ENCODE measurements at places on chromosomes 5 and 9.

DNA sequence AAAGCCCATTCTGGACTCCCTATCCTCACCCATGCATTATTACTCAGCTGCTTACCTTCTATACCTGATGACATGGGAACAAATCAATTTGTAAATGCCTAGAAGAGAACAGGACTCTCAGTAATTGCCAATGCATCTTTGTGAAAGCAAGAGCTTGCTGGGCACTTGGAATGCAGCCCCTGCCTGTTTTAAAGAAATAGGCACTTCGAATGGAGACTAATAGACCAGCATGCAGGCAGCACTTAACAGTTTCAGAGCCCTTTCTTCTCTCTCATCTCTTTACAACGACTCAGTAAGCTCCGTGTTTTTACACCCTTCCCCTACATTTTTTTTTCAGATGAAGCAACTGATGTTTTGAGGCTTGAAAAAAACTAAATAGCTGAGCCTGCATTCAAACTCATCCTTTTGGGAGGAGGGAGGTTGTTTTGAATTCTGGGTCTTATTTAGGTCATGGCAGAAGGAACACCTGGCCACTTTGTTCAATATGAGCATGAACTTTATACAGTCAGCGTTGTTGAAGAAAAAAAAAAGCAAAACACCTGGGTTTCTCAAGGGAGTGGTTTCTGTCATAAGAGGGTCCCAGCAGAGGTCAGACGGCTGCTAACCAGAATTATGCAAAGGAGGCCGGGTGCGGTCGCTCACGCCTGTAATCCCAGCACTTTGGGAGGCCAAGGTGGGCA lies 34.6 kb upstream of the WHRN start:
- no peak for DNase-seq

- DNase-seq, result no peak
Observed at GRCh38 chr9:123437201-123437600, 81.2 kb downstream of the CRB2 start.

- DNase-seq, result no peak
Observed at GRCh38 chr9:126159430-126160060, 167.1 kb upstream of the MVB12B start.

GRCh38 chr5:115842089-115842935 lies 577 bp downstream of the AP3S1 start:
- DNase-seq, result no peak

DNA sequence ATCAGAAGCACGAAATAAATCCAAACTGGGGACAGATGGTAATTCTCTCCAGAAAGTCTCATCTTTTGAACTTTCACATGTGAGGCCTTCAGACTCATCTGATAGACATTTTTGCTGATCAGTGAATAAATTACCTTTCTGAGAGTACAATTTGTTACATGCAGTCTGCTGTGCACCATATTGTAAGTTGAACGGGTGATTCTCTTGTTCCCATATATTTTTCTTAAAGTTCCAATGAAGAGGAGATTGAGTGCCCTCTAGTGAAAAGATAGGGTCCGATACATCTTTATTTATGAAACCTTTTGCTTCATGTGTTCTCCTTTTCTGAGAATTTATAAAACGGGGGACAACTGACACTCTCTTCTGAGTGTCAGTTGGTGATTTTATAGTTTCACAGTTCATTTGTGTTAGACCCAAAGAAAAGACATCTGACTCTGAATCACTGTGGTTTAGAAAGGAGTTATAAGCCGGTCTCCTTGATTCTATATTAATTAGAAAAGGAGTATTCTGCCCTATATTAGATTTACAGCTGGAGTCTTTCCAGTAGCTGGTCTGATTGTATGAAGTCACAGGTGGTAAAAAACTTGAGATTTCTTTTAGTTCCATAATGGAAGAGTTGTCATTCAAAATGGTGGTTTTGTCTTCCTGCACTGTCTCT lies 30.4 kb downstream of the GNG10 start:
- no peak for DNase-seq

DNA sequence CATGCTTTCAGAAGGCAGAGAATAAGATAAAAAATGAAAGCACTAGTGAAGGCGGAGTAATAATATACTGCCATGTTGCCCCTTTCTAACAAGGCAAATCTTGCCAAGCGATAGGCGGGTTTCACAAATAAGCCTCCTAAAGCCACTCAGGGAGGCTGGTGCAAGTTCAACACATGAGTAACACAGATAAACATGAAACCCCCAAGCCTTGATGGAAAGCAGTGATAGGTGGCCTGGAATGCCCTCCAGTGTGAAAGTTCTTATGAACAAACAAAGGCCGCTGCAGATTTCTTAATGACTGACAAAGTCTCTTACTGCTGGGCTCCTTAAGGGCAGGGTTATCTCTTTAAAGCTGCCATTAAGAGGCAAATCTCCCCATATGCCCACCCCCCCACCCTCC lies 154.7 kb downstream of the ZDHHC21 start:
- DNase-seq, result no peak

DNA sequence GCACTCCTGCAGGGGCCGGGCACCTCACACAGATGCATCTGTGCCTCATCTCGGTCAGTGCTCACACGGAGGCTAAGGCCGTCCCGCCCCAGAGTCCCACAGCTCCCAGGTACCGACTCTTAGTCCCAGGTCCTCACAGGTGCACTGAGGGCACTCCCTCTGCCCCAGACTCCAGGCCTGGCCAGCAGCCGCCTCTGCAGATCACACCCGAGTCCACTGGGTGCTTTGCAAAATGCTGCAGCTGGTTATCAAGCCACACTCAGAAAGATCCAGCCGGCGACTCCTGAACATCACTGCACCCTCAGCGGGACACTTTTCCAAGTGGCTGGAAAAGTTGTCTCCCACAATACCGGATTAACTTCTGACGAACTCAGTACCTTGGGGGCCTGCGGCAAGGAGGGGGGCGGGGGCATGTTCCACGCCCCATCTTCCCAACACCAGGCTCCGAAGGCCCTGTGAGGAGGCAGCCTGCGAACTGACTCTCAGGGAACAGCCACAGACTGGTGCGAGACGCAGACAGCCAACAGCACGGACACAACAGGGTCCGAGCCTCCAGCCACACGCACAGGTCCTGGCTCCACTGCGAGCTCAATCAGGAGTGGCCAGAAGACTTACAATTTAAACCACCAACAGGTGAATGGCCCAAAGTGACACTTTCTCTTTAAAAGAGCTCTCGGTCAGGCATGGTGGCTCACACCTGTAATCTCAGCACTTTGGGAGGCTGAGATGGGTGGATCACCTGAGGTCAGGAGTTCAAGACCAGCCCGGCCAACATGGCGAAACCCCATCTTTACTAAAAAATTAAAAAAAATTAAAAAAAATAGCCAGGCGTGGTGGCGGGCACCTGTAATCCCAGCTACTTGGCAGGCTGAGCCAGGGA lies 4.0 kb downstream of the BRD3 start:
- DNase-seq, result no peak

DNA sequence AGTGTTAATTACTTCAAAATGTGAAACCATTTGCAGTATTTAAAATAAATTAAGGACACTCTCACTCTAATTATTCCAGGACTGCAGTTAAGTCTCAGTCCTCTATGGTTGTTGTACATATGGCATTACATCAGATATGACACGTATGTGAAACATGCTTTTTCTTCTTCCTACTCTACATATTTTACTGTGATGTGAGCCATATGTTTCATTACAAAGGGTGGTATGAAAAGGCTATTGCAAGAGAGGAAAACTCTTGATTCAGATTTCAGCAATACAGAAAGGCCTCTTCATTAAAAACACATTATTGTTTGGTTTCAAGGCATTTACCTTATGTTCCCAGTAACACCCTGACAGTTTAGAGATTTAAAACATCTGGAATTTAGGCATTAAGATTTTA lies 964.5 kb upstream of the DMAC1 start:
- no peak for DNase-seq

GRCh38 chr5:143073766-143074165 lies 303.6 kb downstream of the ARHGAP26 start:
- no peak for DNase-seq

DNA sequence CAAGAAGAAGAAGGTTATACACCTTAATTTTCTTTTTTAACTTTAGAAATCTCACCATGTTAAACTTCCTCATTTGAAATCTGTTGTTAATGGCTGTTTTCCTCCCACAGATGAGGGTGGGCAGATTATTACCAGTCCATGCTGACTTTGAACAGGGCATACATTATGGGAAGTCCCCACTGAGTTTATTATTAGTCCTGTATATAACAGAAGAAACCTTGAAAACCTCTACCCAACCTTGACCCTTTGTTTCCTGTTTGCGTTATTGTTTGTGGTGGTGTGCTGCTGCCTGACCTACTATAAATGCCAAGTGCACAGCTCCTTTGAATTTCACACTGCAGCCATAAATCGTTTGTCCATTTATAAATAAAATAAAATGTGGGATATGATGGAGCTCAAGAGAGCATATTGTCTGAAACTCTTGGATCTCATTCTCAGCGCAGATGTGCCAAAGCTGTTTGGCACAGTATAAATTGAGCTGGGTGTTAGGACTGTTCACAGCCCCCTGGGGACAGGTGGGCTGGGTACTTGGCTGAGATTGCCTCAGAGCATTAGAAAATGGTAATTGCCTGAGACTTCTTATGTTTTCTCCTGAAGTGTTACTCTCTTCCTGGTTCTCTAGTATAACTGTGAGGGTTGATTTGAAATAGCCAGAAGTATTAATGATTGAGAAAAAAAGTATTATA lies 139.6 kb downstream of the SPATA31D1 start:
- no peak for DNase-seq

GRCh38 chr5:135750506-135750905 lies 84.0 kb upstream of the SLC25A48 start:
- DNase-seq, result no peak

GRCh38 chr5:179345183-179345432 lies 153 bp downstream of the ADAMTS2 start:
- no peak for DNase-seq

- no peak for DNase-seq
Observed at GRCh38 chr5:33969572-33970452, 14.7 kb downstream of the SLC45A2 start.

DNA sequence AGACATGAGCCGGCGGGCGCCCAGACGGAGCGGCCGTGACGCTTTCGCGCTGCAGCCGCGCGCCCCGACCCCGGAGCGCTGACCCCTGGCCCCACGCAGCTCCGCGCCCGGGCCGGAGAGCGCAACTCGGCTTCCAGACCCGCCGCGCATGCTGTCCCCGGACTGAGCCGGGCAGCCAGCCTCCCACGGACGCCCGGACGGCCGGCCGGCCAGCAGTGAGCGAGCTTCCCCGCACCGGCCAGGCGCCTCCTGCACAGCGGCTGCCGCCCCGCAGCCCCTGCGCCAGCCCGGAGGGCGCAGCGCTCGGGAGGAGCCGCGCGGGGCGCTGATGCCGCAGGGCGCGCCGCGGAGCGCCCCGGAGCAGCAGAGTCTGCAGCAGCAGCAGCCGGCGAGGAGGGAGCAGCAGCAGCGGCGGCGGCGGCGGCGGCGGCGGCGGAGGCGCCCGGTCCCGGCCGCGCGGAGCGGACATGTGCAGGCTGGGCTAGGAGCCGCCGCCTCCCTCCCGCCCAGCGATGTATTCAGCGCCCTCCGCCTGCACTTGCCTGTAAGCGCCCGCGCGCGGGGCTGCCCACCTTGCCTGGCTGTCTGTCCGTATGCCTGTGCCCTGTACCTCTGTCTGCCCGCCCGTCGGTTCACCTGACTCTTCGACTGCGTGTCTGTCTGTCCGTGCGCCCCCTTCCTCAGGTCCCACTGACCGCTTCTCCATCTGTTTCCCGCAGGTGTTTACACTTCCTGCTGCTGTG lies 412 bp downstream of the FGF18 start:
- DNase-seq, result no peak

DNA sequence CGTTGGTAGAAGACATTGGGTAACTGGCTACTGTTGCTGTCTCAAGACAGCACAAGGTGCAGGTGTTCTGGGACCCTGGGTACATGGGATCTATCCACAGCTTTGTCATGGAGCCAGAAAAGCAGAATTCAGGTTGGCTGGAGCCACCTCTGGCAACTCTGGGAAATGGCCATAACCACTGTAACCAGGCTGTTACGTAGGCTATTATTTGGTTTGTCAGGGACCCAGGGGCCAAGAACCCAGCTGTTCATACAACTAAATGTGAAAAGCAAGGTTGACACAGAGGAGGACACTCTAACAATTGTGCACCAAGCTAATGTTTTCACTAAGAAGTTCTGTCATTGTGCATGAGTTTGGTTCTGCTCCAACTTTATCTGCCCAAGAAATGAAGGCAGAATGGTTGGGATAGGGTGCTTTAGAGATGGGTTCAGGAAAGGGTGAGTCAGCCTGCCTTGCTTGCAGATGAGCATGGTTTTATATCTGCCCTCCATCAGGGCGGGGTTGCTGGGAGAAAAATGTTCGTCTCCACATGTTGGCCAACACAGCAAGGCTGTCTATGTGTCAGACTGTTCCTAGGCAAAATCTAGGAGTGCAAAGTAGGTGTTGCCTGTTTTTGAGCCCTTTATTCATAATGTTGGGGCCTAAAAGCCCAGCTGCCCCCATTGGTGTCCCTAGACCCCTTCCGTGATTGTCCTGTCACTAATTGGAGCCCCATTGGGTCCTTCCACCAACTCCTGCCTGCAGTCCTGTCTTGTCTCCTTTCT lies 131.3 kb upstream of the DAP start:
- DNase-seq, result no peak

DNA sequence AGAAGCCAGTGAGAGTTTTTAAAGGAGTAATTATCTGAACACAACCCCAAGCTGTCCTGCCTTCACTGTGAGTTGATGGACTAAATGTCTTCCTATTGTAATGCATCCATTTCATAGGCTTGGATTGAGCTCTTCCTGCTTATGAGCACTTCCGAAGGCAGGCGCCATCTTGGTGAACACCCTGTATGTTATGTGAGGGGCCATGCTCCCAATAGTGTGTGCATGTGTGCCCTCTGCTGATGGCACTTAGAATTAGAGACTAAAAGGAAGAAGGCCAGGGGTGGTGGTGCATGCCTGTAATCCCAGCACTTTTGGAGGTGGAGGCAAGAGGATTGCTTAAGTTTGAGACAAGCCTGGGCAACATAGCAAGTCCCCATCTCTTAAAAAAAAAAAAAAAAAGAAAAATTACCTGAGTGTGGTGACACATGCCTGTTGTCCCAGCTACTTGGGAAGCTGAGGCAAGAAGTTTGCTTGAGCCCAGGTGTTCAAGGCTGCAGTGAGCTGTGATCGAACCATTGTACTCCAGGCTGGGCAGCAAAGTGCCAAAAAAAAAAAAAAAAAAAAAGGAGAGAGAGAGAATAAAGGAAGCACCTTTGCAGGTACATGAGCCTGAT lies 65.0 kb downstream of the C9orf152 start:
- no peak for DNase-seq
